ENCODE measurements at places on chromosomes 12 and 14.
A peak's percentile ranks its signal among the peaks of the same experiment; 100 is the strongest.

DNA sequence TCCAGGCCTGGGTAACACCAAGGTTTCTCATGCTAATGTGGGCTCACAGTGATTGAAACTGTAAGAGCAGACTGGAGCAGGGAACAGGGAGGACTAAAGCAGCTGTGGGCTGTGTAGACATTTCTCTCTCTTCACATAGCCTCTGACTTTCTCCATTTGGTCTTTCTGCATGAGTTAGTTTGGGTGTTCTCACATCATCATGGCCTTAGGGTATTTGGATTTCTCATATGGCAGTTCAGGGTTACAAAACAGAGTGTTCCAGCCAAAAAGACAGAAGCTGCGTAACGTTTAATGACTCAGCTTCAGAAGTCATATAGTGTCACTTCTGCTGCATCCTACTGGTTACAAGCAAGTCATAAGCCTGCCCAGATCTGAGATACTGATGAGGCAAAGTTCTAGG is 52.0 kb upstream of the OSBPL8 start:
- no peak for DNase-seq

GRCh38 chr14:77804592-77804991 is 4.7 kb downstream of the ADCK1 start:
- DNase-seq: no peak

GRCh38 chr12:90167518-90168208 is 459.0 kb upstream of the ATP2B1 start:
- DNase-seq: no peak

DNA sequence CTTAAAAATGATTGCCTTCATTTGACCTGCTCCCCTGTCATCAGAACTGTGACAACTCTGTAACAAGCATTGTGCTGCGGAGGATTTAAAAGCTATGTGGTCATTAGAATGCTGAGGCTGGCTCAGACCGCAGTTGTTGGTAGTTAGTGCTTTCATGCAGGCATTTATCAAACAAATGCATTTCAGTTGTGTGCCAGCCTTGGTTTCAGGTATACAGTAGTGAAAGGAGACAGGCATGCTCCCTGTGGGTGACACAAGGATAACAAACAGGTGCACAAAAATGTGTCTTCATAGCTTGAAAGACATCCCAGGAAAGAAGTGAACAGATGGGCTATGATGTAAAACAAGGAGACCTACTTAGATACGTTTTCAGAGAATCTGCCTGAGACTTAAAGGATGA is 60.6 kb downstream of the MARK3 start:
- no peak for DNase-seq

DNA sequence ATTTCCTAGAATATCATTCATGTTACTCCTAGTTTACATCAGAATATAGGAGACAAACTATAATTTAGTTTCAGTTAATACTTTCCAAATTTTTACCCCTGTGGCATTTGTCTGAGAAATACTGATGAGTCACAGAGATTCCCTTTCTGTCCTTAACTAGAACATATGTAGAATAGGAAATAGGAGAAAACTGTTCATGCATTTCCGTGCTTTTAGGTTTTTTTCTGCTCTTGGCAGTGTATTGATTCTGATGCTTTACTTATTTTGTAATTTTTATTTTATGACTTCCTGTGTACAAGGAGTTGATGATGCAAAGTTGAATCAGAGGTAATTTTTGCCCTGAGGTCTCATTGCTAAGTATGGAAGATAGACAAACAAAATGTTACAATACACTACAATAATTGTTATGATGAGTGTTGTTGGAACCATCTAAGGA is 23.0 kb downstream of the MNAT1 start:
- no peak for DNase-seq

GRCh38 chr12:128365651-128366231 is 98.8 kb downstream of the TMEM132C start:
- DNase-seq: peak; percentile 48

DNA sequence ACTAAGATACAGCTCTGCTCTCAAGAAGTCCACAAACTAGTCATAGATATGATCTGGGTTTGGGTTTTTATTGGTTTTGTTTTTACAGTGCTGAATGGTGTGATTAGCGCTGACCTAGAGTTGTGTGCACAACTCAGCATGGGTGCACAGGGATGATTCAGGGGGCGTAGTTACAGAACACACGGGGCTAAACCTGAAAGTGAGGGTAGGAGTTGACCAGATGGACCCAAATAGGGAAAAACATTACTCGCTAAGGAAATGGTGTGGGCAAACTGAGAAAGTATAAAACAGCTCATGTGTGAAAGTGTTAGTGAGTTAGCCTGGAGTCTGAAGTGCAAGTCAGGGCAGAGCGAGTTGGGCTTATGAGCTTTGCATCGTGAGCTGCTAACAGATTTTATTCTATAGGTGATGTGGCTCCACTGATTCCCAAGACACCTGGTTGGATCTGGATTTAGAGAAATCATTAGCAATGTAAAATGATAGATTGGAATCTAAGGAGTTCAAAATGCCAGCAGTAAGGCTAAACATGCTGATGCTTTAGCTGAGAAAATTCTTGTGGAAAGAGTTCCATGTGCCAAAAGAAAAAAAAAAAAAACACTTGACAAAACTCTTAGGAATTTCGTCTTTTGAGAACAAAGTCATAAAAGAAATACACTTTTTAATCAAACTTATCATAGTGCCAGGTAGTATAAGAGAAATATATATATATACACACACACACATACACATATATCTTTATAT is 134.9 kb downstream of the SLC5A8 start:
- DNase-seq: no peak

DNA sequence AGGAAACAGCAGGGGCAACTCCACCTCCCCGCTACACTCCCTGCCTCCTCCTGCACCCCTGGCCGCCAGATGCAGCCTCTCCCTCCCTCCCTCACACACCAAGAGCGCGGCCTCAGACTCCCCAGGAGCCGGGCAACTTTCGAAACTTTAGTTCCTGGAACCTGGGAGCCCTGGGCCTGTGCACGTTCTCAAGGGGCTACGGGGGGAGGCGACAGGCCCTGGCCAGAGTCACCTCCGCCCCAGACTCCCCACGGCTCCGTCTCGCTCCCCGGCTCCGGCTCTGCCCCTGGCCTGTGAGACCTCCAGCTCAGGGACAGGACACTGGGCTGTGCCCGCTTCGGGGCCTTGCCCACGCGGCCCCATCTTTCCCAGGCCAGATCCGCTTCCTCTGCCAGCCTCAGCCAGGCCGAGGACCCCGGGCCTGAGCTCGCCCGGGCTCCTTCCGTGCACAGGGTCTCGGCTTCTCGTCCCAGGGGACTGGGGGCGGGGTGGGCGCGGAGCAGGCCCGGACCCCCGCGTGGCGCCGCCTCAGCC is 5.5 kb downstream of the AMN start:
- DNase-seq: no peak

DNA sequence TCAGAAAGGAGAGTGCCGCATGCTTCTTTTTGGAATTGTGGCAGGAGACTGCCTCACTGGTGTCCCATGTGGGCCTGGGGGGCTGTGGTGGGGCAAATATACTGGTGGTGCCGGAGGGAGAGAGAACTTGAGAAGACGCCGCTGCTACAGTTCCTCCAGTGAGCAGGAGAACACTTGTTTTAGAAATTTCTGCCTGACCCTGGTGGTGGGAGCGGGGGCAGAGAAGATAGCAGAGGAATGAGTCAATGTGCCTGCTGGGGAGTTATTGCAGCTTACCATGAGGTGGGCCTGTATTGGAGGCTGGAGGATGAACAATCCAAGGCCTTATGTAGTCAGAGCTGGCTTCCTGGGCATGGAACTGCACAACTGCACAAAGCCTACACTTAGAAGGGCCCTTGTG is 211.8 kb downstream of the SNAPC1 start:
- no peak for DNase-seq

GRCh38 chr14:102929241-102930137 is 7.0 kb downstream of the AMN start:
- peak; percentile 27 for DNase-seq

DNA sequence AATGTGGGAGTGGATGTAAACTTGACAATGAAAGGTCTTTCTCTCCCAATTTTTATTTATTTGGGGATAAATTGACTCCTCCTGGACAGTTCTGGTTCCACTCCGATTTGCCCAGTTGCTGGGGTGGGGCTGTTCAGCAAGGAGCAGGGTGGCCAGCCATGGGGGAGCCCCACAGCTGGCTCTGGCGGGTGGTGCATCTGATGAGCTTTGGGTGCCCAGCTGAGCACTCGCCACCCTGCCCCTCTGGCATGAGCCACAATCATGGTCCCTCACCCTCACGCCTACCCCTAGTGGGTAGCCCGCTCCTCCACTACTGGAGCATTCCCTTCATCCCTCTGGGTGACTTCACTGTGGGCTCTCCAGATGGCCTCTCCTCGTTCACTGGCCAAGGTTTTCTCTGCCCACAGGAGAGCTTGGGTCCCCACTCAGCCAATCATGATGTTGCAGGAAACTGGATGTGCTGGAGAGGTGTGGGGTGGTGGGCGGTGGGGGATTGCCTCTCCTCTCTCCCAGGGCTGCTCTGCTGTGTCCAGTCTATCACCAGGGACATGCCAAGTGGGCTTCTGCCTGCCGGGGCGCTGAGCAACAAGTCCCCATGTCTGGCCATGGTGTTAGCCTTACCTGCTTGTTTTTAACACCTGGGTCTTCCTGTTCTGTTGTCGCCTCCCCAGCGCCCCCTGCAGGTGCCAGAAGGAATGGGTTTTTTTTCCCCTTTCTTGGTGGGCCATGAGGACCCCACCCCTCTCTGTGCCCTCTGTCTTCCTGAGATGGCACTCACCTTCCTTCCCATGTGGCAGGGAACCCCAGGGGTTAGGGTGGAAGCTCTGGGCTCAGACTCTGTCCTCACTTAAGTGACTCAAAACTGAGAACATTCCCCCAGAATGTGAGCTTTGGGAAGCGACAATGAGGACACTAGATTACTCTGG is 3.4 kb downstream of the CYP46A1 start:
- no peak for DNase-seq

GRCh38 chr14:69877492-69877891 is 1.7 kb upstream of the SMOC1 start:
- no peak for DNase-seq

GRCh38 chr14:54691525-54692283 is 124.8 kb downstream of the SAMD4A start:
- peak; percentile 72 for DNase-seq

- DNase-seq: no peak
These were observed 63.4 kb downstream of the BEGAIN start for GRCh38 chr14:100523843-100524169.

DNA sequence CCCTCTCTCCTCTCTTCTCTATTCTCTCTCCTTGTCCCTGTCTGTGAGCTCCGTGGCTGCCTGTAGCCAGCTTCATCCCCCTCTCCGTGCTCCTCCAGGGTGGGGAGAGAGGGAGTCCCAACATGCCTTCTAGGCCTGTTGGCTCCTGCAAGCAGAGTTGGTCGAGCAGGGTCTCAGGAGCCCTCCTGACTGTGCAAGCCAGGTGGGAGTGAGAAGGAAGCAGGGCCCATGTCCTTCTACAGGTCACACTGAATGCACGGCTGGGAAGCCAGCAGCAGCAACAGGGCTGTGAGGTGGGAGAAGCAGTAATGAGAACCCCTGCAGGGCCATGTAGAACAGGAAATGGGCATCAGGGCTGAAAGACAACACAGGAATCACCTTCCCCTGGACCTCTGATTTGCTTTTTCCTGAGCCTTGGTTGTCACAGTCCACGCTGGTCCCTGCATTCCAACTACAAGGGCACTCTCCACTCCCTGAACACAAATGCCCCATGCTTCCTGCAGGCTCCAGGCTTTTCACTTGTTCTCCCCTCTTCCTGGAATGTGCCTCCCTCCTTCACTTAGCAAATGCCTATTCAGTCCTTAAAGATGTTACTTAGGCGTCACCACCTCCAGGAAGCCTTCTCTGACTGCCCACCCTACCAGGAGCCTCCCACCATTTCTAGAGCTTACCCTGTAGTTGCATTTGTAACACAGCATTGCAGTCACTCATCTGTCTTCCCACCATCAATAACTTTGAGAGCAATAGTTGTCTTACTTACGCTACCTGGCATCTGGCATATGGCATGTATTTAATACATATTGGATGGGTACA is 51.2 kb downstream of the TSPAN11 start:
- no peak for DNase-seq

DNA sequence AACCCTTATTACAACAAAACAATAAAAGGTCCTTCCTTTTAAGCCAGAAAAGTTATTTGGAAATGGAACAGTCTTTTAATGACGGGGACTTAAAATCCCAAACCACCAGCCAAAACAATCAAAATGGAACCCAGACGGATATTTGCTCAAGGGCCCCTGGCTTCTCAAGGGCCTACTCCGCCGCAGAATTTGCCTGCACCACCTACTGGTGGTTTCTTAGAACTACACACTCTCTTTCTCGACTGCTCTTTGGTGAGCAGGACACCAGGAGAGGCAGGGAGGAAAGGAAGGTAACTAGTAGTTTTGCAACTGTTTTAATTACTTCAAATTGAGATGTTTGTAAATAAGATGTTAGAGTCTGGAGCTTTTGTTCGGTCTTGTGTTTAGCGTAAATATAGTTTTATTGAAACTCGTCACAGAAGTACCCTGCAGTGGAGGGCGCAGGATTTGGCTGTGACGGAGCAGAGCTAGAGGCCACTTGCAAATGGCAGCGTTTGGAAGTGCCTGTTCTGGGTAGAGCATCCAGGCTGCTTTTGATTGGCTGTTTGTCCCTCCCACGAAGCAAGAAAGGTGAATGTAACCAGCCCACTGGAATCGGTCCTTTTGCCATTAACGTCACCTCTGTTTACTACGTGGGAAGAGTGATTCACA is 238.5 kb downstream of the CACNA1C start:
- no peak for DNase-seq

- no peak for DNase-seq
These were observed 860.0 kb downstream of the RPS29 start for GRCh38 chr14:48726080-48726642.

DNA sequence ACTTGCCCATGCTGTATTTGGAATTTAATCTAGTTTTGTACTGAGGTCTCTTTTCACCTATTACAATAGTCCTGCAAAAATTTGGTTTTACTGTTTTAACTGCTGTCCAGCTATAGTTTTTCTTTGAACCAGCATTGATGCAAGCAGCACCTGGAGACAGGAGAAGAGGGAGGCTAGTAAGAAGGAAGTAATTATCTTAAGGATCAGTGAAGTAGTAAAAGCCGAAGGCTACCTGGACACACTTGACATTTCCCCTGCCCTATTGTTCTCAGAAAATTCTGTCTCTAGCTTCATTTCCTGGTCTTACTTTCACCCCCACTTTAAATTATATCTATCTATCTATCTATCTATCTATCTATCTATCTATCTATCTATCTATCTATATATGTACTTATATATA is 43.5 kb upstream of the LRIG3 start:
- no peak for DNase-seq

DNA sequence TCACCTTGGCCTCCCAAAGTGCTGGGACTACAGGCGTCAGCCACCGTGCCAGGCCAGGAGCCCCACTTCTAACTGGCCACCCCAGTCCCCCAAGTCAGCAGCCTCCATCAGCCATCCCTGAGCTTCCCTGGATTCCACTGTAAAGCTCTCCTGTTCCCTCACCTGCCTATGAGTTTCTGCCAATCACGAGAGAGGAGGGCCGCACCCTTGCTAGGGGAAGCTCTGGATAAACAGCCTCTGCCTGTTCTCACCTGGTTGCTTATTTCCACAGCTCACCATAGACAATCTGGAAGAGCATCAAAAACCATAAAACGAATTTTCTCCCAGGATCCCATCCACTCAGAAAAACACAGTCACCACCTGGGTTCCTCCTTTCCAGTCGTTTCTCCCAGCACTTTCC is 5.0 kb downstream of the CDCA4 start:
- DNase-seq: no peak

- DNase-seq: no peak
These were observed 13.4 kb downstream of the ASB2 start for GRCh38 chr14:93962701-93963601.
